Myometrial cell (primary cell): ENCODE measurements at places on chromosomes 1 and 21. TPM values are rescaled to one million over a fixed set of nuclear protein-coding genes. Genes with fewer than 3 reads are reported as not detected.

Gene DONSON
- 22.2 and 24.1 TPM in 2 replicates for total RNA-seq

Gene KLHDC9
- 2.5 and 4.0 TPM in 2 replicates for total RNA-seq

Gene MAP7D1
- 187 and 188 TPM in 2 replicates for total RNA-seq

Gene MAGI3
- 3.4 and 4.9 TPM in 2 replicates for total RNA-seq

Gene GNG12
- 140 and 160 TPM in 2 replicates for total RNA-seq

Gene HSPG2
- total RNA-seq: 92.8 and 107 TPM in 2 replicates

Gene FAM151A
- total RNA-seq: not detected in 2 replicates

Gene CXADR
- 0.86 and 3.5 TPM in 2 replicates for total RNA-seq

Gene DUSP10
- 10.1 and 13.1 TPM in 2 replicates for total RNA-seq

Gene HES3
- not detected in 2 replicates for total RNA-seq

Gene UBE2Q1
- total RNA-seq: 25.9 and 26.1 TPM in 2 replicates

Gene F13B
- not detected in 2 replicates for total RNA-seq

Gene NFASC
- not detected in 2 replicates for total RNA-seq

Gene PRAMEF4
- total RNA-seq: not detected in 2 replicates

Gene FCRL1
- total RNA-seq: not detected in 2 replicates

Gene PRKAB2
- total RNA-seq: 6.9 and 11.0 TPM in 2 replicates

Gene SIPA1L2
- under 0.01 and 0.86 TPM in 2 replicates for total RNA-seq

Gene CLEC20A
- total RNA-seq: 1.4 TPM in 1 of 2 replicates, not detected in the other

Gene MYCBP
- 36.7 and 49.3 TPM in 2 replicates for total RNA-seq

Gene NMNAT1
- 8.9 TPM in 2 replicates for total RNA-seq

Gene TPTE
- total RNA-seq: not detected in 2 replicates

Gene PRR9
- not detected in 2 replicates for total RNA-seq

Gene TLR5
- not detected in 2 replicates for total RNA-seq

Gene SUSD4
- 0.29 and 0.35 TPM in 2 replicates for total RNA-seq

Gene MRPS15
- total RNA-seq: 124 and 138 TPM in 2 replicates

Gene REN
- total RNA-seq: 1.1 and 2.9 TPM in 2 replicates

Gene SNAP47
- total RNA-seq: 42.1 and 45.9 TPM in 2 replicates

Gene TCHHL1
- total RNA-seq: not detected in 2 replicates

Gene CDKN2C
- total RNA-seq: 28.9 and 40.4 TPM in 2 replicates

Gene RAB13
- 36.2 and 47.3 TPM in 2 replicates for total RNA-seq

Gene MIXL1
- not detected in 2 replicates for total RNA-seq

Gene ZNF670
- total RNA-seq: 1.2 and 2.8 TPM in 2 replicates

Gene PSEN2
- total RNA-seq: 15.6 and 24.8 TPM in 2 replicates

Gene AMY1B
- not detected in 2 replicates for total RNA-seq

Gene PRAMEF7
- total RNA-seq: not detected in 2 replicates

Gene RGS7
- total RNA-seq: under 0.01 and 0.29 TPM in 2 replicates

Gene TOR1AIP1
- total RNA-seq: 37.2 and 39.7 TPM in 2 replicates

Gene TMPRSS15
- total RNA-seq: not detected in 2 replicates

Gene PALMD
- 0.29 and 1.1 TPM in 2 replicates for total RNA-seq

Gene LIPI
- total RNA-seq: not detected in 2 replicates

Gene ADGRB2
- 2.5 and 5.2 TPM in 2 replicates for total RNA-seq

Gene CD160
- total RNA-seq: not detected in 2 replicates

Gene SLFNL1
- under 0.01 TPM in 1 of 2 replicates, not detected in the other for total RNA-seq
